ENCODE measurements at places on chromosomes 11 and 22.

DNA sequence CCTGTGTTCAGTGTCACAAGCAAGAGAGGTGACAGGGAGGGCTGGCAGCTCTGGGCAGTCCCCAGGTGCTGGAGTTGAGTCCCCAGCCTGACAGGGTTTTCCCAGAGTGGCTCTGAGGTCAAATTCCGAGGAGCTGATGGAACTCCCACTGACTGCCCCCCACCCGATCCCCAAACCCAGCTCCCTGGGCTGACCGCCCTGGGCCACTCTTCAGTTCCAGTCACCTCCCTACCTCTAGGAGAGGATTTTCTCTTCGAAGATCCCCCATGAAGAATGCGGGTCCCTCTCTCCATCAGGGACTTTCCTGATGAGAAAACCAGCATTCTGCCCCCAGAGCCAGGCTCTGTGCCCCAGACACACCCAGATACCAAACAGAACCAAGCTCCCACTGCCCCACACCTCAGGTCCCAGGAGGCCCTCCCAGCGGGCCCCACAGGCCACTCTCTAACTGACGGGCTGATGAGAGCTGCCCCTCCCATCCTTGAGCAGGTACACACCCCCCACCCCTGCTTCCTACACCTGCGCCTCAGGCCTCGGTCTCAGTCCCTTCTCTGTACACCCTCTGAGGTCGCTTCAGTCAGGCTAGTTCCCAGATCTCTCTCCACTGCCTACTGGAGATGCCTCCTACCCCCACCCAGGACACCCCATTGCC is 12.1 kb upstream of the RAC2 start:
- no peak for DNase-seq

GRCh38 chr11:62933750-62934495 is 12.8 kb upstream of the CHRM1 start:
- no peak for DNase-seq

- peak; percentile 91 for DNase-seq
These were observed 78.0 kb upstream of the DRD2 start for GRCh38 chr11:113553235-113553634.

DNA sequence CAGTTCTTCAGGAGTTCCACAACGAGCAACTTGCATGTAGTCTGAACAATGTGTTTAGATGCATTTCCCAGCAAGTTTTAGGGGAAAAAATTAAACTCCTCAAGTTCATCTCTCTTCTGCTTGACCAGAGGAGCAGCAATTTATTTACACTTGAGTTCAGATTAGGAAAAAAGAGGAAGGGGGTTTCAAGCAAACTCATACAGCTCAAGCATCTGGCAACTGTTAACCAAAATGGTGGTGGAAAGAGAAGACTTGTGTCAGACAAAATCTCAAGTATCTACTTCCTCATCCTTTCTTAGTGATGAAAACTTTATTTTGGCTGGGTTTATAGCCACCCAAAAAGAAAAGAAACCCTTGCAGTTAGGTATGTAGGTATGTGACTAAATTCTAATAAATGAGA is 29.1 kb upstream of the PICALM start:
- no peak for DNase-seq

DNA sequence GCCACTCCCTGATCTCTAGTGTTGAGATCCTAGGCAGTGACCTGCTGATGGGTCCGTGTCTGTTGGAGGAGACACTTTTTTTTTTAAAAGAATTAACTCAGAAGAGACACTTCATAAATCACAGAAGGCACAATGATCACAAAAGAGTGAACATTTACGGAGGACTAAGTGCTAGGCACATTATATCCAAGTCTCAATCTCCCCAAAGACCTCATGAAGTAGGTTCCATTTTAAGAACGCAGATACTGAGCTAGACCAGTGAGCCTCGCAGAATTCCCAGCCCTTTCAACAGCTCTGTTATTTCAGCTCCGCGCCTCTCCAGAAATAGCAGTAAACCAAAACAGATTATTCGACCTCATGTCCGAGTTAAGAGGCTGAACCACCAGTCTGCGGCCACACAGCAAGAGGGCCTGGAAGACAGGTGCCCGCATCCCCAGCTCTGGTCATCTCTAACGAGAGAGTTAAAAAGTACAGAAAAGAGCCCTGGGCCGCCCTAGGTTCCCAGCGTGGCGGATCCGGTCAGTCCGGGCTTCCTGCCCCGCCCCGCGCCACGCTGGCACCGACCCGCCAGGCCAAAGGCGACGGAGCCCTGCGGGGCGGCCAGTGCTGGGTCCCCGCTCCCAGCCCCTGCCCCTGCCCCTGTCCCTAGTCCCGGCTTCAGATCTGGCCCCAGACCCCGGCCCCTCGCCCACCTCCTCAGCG is 612 bp downstream of the XBP1 start:
- DNase-seq = peak; percentile 86

GRCh38 chr11:3674189-3674588 is 3.0 kb upstream of the CHRNA10 start:
- no peak for DNase-seq

DNA sequence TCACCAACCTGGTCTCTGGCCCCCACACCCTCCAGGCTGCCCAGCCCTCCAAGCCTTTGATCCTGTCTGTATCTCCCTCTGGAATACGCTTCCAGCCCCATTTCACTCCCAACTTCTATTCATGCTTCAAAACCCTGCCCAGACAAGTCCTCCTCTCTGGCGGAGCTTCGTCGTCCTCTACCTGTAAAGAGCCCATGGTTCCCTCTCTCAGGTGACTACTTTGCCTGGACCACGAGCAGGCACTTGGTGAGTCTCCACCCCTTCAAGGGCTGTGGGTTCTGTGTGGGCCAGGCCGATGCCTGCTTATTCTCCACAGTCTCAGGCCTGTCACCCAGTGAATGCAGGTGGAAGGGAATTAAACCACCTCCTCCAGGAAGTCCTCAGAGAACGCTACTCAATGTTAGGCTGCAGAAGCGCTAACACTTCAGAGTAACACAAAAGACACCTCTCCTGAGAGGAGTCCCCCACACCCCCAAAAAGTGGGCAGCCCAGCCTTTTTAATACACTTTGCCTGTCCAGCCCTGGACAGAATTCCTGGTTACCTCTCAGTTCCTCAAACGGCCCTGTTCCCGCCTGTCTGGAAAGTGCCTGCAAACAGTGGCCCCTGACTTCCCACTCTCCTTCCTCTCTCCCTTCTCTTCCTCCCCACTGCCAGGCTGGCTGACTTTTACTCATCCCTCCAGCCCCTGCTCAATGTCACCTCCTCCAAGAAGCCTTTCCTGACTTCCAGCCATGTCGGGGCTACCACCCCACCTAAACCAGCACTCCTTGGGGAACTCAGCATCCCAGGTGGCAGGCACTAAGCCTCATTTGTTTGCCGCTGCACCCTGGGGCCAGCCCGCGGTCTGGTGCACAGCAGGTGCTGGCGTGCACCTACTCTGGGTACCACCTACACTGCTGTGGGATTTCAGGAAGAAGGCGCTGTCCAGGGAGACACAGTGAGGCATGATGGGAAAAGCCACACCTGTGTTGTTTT is 9.0 kb downstream of the RAC2 start:
- no peak for DNase-seq

- no peak for DNase-seq
These were observed 34.5 kb downstream of the TENM4 start for GRCh38 chr11:79406376-79406775.

DNA sequence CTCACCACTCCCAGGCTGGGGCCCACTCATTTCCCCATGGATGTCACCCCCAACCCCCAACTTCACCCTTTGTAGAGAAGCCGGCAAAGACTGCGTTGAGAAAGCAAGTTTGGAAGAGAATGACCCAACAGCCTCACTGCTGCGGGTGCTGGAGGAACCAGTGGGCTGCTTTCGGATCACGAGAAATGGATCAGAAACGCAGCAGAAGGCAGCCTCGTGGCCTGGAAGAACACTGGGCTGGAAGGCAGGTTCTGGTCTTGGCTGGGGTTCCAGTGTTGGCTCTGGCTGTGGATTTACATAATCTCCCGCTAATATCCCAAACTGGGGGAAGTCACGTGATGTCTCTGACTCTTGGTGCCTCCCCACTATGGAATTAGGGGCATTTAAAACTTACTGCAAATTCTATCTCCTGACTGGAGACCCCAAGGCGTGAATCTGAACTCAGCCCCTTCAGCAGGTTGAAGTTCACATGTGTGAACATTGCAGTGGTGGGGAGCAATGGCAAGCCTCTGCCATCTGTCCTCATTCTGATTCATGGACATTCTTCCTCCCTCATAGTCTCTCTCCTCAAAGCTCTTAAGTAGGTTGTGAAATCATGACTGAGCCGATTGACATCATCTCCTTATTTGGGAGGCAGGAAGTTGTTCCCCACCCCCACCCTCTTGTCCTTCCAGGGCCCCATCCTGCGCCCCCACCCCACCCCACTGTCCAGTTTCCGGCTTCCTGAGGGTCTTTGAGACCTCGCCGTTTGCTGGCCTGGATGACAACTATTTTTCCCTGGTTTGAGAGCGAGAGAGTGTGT is 37.0 kb upstream of the TIMP3 start:
- DNase-seq = peak; percentile 85

- DNase-seq = no peak
These were observed 744 bp downstream of the PACSIN3 start for GRCh38 chr11:47185305-47186075.

Measured in GM03348 (cell line).